ENCODE measurements at places on chromosomes 4 and X.

GRCh38 chr4:121654738-121655137 is 42.0 kb downstream of the ANXA5 start:
- ATAC-seq: no peak

- no peak for ATAC-seq
Observed at GRCh38 chr4:148327683-148328082, 114.5 kb downstream of the NR3C2 start.

DNA sequence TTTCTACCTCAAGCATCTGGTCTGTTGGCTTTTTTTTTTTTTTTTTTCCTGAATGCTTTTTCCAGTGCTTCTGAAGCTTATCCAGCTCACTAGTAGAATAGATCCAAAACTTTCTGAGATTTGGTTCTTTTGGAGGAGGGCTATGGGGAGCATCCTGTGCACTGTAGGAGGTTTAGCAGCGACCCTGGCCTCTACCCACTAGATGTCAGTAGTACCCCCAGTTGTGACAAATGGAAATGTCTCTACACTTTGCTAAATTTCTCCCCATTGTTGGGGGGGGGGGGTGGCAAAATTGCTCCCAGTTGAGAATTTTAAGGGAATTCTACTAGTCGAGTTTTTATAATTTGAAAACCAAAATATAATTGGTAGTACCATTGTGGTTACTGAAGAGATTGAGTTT is 23.0 kb upstream of the PPA2 start:
- no peak for ATAC-seq

GRCh38 chr4:153790962-153791551 is 2.2 kb upstream of the SFRP2 start:
- peak; percentile 32 for ATAC-seq

DNA sequence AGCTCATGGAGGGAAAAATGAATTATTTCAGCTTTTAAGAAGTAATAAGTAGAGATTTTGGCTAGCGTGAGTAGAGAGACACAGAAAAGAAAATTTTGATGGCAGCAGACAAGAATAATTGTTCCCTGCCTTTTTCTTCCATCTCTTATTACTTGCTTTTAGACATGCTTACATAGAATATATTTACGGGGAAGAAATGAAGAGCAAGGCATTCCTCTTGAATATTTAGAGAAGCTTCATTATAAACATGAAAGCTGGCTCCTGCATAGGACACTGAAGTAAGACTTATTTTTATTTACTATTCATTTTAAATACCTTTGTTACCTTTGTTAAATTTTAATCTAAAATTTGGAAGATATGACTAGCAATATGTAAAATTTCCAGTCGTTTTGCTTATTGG is 32.2 kb downstream of the DCK start:
- no peak for ATAC-seq

DNA sequence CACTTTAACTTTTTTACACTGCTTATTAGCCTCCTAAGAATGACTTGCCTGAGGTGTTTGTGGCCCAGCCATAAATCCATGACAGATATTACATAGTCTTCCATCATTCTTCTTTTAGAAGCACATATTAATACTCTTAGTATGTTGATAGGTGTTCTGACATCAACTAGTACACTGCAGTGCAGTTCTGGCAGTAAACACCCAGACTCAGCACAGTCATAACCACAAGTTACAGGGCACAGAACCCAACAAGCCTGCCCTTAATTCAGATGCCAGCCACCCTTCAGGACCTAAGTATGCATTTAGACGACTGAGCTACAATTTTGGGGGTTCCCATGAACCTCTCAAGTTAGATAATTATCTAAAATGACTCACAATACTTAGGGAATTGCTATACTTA is 36.5 kb upstream of the GUCY1B1 start:
- no peak for ATAC-seq

GRCh38 chrX:154121961-154122360 is 22.1 kb upstream of the OPN1LW start:
- ATAC-seq: no peak

DNA sequence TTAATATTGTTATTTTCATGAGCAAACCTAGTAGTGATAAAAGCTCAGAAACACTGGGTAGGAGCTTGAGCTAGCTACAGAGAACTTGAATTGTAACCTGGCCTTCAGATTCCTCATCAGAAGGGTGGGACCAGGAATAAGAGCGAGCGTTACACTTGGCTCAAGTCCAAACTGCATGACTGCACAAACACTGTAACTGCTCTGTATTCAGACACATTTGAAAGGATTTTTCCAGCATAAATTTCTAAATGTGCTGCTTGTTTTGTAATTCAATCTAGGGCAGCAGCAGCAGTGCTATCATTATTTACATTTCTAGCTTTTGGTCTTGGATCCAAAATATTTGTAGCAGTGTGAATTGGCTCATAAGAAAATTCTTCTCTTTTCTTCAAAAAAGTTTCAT is 133.0 kb upstream of the TMLHE start:
- ATAC-seq: no peak

DNA sequence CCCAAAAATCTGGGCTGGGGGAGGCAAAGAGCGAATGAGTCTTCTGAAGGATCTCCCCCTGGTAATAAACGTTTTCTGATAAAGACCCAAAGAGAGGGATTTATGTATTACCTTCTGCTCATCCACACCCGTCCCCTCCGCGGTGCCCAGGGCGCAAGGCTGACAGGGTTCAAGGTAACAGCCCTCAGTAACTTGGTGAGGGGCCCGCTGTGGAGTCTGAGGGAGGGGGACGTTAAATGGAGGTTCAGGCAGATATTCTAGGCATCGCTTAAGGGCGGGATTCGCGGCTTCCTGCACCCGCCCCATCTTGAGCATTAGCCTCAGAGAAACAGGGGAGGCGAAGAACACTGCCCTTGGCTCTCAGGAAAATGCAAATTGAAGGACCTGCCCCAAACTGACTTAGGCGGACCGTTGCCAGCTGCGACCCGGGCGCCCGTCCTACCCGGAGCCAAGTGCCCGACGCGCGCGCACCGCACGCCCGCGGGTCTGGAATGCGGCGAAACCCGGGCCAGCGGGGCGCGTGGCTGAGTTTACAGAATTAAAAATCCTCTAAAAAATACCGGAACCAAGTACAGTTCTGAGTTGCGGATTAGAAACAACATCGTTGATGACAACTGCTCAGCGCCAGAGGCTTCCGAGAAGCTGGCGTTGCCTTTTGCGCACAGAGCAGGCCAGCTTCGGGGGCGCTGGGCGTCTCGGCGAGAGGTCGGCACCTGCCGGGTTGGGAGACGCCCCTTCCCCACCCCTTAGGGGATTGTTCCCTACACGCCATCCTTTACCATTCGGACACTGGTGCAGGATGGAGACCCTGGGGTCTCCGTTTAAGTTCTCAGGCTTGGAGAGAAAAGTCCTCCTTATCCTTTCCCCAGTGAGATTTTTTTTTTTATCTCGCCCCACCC is 2.8 kb downstream of the HELT start:
- no peak for ATAC-seq

DNA sequence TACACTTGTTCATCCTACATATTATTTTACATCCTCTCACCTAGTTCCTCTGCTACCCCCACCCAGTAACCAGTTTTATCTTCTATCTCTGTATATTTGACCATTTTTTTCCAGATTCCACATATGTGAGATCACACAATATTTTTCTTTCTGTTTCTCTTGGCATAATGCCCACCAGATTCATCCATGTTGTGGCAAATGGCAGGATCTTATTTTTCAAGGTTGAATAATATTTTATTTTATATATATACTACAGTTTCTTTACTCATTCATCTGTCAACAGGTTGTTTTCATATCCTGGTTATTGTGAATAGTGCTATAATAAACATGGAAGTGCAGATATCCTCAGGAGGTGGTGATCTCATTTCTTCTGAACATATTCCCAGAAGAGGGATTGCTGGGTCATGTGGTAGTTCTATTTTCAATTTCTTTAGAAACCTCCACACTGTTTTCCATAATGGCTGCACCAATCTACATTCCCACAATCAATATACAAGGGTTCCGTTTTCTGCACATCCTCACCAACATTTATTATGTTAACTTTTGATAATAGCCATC is 48.2 kb downstream of the THAP9 start:
- no peak for ATAC-seq

GRCh38 chr4:66575008-66575696 is 904.9 kb upstream of the EPHA5 start:
- ATAC-seq: no peak

DNA sequence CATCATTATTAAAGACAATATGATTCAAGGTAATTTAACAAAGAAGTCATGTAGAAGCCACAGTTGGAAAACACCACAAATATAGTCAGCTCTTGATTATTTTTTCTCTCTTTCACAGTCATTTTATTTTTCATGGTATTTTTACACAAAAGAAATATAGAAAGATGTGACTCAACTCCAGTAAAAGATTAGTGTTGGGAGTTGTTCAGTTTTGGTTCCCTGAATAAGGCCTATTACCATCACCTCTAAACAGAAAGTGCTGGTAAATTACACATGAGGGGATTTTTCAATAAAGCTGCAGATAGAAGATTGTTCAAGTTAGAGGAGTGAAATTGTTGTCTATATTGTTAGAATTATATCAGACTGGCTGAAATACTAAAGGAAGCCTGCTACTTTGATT is 107.0 kb downstream of the DDIT4L start:
- ATAC-seq: peak; percentile 76

- no peak for ATAC-seq
Observed at GRCh38 chr4:23365086-23365485, 524.8 kb downstream of the PPARGC1A start.

DNA sequence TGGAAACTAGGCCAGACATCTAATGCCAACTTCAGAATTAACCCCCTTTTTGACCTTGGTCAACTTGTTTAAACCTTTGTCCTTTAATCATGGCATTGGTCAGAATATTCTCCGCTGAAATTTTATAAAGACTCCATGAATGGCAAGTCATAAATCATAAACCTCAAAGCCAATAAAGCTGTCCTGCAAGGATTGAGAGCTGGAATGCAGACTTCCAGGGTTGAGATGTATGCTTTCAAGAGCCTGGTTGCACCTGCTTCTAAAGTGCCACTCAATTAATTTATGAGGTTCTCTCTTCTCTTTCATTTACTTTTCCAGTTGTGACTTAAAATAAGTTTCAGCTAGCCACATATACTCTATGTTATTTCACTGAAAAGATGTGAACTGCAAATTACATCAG is 136.2 kb upstream of the HCCS start:
- no peak for ATAC-seq

DNA sequence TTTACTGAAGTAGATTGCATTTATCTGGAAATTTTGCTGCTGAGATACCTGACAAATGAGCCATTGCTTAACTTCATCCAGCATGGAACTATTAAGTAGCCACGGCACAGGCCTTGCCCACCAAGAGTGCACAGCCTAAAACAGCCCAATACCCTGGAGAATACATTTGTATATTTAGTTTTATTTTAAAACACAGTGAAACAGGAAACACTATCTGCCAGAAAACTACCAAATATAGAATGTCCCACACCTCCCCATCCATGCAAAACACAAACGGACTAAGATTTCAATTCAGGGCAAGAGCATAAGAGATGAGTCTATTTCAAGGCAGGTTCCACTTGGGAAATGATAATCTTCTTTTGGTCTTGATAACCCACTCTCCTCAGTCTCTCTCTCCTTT is 57.1 kb downstream of the MAML3 start:
- no peak for ATAC-seq

GRCh38 chrX:68978255-68978654 is 149.4 kb downstream of the EFNB1 start:
- no peak for ATAC-seq

DNA sequence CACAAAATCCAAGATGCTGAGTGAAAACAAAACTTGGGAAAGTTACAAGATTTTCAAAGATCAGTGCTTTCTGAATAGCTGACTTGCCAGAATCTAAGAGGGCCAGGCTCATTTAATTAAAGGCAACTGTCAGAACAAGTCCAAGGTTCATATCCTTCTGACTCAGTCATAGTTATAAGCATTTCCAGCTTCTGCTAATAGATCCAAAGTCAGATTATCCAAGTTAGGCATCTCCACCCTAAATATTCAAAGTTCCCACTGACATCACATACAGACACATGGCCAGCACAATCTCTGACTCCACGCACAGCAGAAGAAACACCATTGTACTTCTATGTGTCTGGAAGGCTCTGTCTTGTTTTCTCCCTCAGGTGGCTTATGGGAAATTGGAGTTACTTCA is 41.8 kb downstream of the GASK1B start:
- ATAC-seq: no peak

DNA sequence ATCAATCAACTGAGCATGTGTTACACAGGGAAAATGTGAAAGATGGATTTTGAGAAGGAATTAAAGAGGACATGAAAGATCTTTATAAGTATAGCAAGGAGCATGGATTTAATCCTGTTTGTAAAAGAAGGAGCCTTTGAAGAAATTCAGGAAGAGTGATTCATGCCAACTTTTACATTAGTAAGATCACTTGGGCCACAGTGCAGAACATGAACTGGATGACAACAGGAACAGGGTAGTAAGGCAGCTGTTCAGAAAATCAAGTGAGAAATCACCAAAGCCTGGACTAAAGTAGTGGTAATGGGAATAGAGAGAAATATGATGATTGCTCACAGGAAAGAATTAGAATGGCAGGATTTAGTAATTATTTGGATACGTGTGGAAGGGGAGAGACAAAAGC is 265.7 kb upstream of the PCDH7 start:
- no peak for ATAC-seq

GRCh38 chr4:101942891-101943290 is 152.4 kb downstream of the BANK1 start:
- ATAC-seq: no peak

DNA sequence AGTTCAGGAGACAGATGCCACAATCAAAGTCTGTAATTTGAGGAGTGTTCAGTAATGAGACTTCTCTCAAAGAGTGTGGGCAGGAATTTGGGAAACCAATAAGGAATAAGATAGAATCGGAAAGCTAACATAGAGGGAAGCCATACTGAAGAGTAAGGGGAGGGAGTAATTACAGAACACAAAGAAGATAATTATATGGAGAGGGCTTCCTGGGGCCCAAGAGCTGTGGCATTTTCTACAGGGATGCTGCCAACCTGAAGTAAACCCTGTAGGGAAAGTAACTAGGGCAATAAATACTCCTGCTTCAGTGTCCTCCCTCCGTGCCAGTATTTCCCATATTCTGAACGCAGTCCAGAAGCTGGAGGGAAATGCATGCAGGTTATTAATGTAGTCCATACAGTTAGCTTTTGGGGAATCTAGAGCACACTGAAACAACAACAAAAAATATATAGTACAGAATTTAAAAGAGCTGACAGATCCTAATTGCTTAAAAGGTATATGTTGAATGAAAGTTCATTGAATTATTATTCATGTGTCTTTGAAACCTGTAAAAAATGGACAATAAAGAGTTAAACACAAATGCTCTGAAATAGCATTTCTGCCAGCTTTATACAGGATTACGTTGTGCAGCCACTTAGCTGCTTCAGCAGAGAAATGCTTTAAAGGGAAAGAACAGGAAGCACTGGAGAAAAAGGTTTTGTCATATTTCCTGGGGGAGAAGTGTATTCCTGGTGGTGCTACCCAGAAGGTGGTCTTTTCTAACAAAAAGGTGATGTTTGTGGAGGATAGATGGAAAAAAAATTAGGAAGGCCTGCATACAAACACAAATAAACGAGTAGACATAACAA is 48.0 kb downstream of the CXXC4 start:
- ATAC-seq: no peak

GRCh38 chr4:59553721-59554091 is 1646.4 kb upstream of the ADGRL3 start:
- no peak for ATAC-seq

- ATAC-seq: no peak
Observed at GRCh38 chr4:152104356-152104755, 343.5 kb upstream of the GATB start.
